ENCODE measurements at places on chromosomes 1 and 21. TPM values are rescaled to one million over a fixed set of nuclear protein-coding genes. Genes with fewer than 3 reads are reported as not detected.

Gene LCE2A
- polyA plus RNA-seq: not detected

Gene SEC16B
- polyA plus RNA-seq: 6.9 TPM

Gene AMY1B
- not detected for polyA plus RNA-seq

DNA sequence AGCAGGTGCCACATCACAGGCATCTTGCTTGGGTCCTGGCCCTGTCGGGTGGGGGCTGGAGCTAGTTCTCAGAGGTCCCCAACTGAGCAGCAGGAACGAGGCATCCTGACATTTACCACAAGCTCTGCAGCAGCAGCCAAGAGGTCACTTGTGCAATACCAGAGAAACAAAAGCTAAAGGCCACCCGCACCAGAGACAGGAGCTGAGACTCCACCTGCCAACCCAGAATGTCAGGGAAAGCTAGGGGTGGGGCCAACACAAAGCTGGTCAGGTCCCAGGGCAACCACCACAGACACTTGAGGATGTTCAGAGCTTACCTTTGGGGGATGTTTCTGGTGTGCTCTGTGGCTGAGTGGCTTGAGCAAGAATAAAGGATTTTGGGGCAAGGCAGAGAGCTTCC is 13.6 kb upstream of the SYT6 start:
- 0 out of 2 replicates have a peak, but pooled peaks cover 5% of the 10 kb centered on the region for H3K4me1 ChIP-seq
- H3K27ac ChIP-seq: no peak overlapping the region
- no peaks in the 10 kb centered on the region for H3K27me3 ChIP-seq
- H3K4me3 ChIP-seq: no peak overlapping the region
- DNase-seq: no peak

- no peak overlapping the region for H3K4me3 ChIP-seq
- H3K36me3 ChIP-seq: no peaks in the 10 kb centered on the region
- H3K27ac ChIP-seq: no peak overlapping the region
- no peaks in the 10 kb centered on the region for H3K4me1 ChIP-seq
Measured at GRCh38 chr21:29124645-29125044, 5.8 kb upstream of the MAP3K7CL start.

DNA sequence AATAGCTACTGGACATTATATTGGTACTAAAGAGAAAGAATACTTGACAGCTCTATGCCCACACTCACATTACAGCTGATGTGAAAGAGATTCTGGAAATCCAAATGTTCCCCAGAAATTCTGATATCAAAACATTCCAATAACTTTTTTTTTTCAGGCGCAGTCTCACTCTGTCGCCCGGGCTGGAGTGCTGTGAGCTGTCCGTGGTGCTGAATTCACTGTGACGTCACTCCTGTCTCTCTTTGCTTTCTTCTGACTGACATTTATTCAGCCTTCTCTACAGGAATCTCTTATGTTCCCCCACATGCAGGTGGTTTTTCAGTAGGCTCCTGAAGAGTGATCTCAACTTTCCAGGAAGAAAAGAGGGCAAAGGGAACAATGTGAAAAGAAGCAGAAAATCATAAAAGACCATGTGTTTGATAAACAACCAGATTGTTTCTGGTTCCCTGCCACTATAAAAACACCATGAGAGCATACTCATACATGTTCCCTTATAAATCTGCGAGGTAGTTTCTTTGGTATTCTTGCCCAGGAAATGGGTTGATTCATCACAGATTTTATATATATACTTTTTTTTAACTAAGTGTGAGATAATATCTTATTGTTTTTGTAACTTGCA is 6.2 kb downstream of the S100A7A start:
- no peaks in the 10 kb centered on the region for H3K27me3 ChIP-seq
- no peaks in the 10 kb centered on the region for H3K36me3 ChIP-seq
- H3K27ac ChIP-seq: no peak overlapping the region
- H3K4me3 ChIP-seq: no peak overlapping the region
- H3K4me1 ChIP-seq: no peaks in the 10 kb centered on the region
- peak; percentile 34 for DNase-seq
